ENCODE measurements at places on chromosomes 2 and 18. TPM values are rescaled to one million over a fixed set of nuclear protein-coding genes. Genes with fewer than 3 reads are reported as not detected.

The CD8B gene
- total RNA-seq, result not detected

The SPP2 gene
- total RNA-seq, result not detected

The ST8SIA5 gene
- not detected for total RNA-seq

The DNAJC5G gene
- total RNA-seq, result not detected

The RAPGEF4 gene
- total RNA-seq, result not detected

The SERPINB13 gene
- not detected for total RNA-seq

The MTHFD2 gene
- total RNA-seq, result 197 TPM

The SLC40A1 gene
- 8.0 TPM for total RNA-seq

All from PC-9 (cell line).